GM12864 (cell line): ENCODE measurements at places on chromosomes 6 and 20.

- DNase-seq, result no peak
Measured at GRCh38 chr6:7932625-7933024, 22.0 kb upstream of the TXNDC5 start.

- DNase-seq, result peak; percentile 24
Measured at GRCh38 chr6:82381278-82381677, 17.7 kb downstream of the TPBG start.

- no peak for DNase-seq
Measured at GRCh38 chr20:58471193-58472164, 43.7 kb downstream of the APCDD1L start.

- DNase-seq, result no peak
Measured at GRCh38 chr6:343226-343935, 48.2 kb upstream of the IRF4 start.

GRCh38 chr6:138526822-138527235, 27.5 kb upstream of the NHSL1 start:
- no peak for DNase-seq

DNA sequence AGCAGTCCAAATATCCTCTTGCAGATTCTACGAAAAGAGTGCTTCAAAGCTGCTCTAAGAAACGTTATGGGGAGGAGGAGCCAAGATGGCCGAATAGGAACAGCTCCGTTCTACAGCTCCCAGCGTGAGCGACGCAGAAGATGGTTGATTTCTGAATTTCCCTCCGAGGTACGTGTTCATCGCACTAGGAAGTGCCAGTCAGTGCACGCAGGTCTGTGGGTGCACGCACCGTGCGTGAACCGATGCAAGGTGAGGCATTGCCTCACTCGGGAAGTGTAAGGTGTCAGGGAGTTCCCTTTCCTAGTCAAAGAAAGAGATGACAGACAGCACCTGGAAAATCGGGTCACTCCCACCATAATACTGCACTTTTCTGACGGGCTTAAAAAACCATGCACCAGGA, 272.1 kb upstream of the DEFB115 start:
- no peak for DNase-seq

DNA sequence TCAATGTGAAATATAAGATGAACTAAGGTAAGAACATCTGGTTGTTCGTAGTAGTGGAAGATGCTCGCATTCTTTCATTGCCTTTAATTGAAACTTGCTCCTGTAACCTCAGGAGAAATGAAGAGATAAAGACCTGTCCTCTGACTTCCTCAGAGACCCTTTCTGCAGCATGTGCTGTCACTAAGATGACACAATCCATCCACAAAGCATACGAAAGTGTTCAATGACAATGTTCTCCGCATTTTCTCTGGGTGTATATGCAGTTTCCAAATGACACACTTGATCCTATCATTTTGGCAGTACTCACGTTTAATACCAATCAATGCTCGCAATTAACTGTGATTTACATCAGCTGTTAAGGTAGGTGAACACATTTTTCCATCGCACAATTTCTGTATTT, 65.8 kb downstream of the PRL start:
- DNase-seq, result no peak

- no peak for DNase-seq
Measured at GRCh38 chr20:51624157-51624731, 81.7 kb upstream of the NFATC2 start.

DNA sequence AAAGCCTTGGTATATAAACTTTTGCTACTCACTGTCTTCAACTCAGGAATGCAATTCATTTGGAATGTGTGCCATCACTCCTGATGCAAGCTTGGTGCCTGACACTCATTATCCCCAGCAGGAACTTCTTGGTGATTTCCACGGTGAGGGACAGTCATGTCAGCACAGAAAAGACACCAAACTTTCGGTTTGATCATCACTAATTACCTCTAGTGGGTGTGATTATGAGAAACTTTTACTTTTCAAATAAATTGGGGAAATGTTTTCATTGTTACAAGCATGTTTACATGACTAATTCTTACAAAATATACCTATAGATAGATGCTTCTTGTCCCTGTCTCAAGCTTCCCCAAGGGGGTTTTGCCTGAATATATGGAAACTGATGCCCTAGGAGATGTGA, 40.9 kb downstream of the RPP40 start:
- no peak for DNase-seq

- no peak for DNase-seq
Measured at GRCh38 chr20:47038566-47039560, 144.2 kb downstream of the EYA2 start.

DNA sequence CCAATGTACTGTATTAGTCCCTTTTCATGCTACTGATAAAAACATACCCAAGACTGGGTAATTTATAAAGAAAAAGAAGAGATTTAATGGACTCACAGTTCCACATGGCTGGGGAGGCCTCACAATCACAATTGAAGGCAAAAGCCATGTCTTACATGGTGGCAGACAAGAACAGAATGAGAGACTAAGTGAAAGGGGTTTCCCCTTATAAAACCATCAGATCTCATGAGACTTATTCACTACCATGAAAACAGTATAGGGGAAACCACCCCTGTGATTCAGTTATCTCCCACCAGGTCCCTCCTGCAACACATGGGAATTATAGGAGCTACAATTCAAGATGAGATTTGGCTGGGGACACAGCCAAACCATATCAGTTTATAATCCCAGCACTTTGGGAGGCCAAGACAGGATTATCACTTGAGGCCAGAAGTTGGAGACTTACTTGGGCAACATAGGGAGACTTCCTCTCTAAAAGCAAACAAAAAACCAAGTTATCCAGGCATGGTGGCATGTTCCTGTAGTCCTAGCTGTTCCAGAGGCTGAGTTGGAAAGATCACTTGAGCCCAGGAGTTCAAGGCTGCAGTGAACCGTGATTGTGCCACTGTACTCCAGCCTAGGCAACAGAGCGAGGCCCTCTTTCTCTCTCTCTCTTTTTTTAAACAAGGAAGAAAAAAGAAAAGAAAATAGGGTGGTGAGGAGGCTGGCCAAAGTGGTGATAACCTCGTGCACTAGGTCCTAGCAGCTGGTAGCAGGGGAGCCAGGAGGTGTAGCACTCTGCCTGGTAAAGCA, 22.9 kb upstream of the DDR1 start:
- no peak for DNase-seq

GRCh38 chr6:106372838-106373501, 12.5 kb downstream of the CRYBG1 start:
- no peak for DNase-seq

DNA sequence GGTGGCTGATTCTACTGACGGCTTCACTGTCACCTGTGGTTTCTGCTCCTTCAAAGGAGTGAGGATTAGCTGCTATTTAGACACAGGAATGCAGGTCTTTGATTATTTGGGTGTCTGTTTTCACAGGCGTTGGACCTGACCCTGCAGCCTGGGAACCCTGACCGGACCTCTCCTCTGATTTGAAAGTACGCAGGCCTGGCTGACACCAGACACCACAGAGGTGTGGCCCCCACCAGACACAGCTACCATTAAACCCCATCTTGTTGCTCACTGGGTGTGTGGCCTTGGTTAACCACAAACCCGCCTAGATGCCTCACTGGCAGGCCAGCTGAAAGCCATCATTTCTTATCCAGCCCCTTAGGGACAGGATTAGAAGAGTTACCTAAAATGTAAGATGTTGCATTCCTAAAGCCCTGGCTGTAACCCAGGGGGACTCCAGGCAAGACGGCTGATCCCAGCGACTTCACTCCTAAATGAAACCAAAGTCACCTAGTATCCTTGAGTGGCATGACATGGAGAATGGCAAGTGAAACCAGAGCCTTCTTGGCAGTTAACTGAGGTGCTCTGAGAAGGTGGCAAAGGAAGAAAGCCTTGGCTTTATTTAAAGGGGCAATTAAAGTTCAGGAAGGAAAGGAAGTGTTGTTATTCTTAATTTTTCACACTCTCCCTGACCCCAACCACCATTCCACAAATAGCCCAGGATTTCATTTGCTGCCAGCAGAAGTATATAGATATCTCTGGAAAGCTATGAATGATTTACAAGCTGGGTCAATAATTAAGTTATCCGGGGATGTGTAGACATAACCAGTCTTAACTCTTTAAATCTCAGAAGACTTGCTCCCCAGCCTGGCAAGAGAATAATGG, 169.9 kb downstream of the QRSL1 start:
- no peak for DNase-seq

DNA sequence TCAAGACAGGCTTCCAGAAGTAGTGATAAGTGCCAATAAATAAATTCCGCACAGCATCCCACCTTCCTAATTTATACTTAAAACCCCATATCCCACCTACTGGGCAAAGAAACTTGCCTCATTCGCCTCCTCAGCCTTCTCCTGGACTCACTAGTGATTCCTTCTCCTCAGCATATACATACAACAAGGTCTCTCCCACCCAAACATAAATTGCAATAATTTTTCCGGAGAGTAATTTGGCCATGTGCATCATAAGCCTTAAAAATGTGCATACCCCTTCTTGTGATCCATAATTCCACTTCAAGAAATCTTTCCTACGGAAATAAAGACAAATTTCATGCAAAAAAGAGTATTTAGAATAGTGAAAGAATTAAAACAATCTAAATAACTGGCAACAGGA, 26.8 kb downstream of the RANBP9 start:
- DNase-seq, result no peak

DNA sequence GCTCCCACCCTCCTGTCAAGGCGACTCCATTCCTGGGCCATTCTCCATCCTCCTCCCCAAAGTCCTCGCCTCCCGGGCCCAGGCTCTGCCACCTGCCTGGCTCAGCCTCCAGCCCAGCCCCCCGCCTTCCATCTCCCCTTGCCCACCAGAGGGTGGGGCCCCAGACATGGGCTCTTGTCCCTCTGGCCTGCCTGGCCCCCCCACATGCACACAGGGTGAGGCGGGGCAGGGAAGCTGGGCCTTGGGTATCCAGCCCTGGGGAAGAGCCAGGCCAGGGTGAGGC, 95.2 kb downstream of the YTHDF1 start:
- DNase-seq, result no peak

DNA sequence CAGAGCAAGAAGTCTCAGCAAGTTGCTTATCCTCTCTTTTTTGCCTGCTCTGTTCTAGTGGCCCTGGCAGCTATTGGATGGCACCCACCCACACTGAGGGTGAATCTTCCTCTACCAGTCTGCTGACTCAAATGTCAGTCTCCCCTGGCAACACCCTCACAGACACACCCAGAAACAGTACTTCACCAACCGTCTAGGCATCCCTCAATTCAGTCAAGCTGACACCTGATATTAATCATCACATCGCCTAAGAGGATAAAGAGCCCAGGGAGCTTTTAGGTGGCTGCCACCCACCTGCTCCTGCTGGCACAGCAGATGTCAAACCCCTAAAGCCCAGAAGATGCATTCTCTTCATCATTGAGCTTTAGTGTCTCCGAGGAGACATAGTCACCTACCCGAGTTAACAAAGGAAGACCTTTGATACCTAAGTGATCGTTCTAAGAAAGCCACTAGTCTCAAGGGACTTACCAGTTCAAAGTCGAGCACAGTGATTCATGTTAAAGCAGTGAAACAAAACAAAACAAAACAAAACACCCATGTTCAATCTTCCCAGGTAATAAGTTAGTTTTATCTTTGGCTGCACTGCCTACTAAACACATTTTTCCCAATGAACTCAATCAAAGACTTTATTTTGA, 97.7 kb upstream of the KCNQ5 start:
- no peak for DNase-seq

GRCh38 chr6:73050706-73051105, 174.6 kb downstream of the KHDC1L start:
- no peak for DNase-seq

DNA sequence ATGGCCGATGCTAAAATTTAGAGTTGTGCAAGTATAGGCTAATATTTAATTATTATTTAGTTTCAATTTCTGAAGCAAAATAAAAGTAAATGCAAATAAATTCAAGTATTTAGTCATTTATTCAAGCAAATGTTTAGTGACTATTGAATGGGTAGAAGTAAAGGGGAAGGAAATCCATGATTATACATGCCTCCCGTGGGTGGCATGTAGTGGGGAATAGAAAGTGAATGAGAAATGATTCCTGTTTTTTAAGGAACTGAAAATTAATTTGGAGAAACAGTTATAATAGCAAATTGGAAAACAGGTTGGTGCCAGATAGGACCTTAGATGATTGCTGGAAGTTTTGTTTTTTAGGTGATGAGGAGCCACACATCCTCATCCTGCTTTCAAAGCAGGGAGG, 35.4 kb downstream of the FAM229B start:
- DNase-seq, result no peak

DNA sequence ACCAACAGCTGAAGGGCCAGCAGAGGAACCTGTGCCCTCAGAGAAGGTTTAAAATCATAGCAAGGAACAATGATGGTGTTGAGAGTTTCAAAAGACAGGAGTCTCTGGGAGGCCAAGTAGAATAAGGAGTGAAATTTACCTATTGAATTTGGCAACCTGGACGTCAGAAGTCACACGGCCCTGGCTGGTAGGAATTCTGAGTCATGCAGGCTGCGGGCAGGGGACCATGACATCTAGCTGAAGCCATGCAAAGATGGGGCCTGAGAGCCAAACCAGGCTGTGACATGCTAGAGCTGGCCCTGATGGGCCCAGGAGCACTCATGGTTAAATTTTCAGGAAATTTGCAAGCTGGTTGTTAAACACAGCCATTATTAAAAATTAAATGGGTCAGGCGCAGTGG, 64.0 kb upstream of the SNX9 start:
- DNase-seq, result no peak

GRCh38 chr6:166162599-166163342, 4.9 kb downstream of the TBXT start:
- no peak for DNase-seq

DNA sequence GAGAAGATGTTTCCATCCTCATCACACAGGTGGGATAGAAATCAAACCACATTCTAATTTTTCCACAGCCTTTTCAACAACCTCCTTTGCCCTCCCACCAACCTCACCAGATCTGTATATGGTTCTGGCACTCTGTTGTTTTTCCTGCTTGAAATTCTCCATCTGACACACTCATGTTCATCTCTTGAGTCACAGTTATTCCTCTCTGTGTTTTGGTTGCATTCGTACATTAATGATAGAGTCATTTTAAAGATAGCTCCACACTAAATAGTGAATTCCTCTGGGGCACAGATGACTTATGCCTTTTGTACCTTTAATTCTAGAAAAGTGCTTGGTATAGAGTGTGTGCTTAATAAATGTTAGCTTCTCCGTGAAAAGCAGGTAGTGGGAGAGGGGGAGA, 1.4 kb upstream of the GCLC start:
- no peak for DNase-seq

- DNase-seq, result no peak
Measured at GRCh38 chr6:3386374-3386857, 70.4 kb downstream of the SLC22A23 start.

DNA sequence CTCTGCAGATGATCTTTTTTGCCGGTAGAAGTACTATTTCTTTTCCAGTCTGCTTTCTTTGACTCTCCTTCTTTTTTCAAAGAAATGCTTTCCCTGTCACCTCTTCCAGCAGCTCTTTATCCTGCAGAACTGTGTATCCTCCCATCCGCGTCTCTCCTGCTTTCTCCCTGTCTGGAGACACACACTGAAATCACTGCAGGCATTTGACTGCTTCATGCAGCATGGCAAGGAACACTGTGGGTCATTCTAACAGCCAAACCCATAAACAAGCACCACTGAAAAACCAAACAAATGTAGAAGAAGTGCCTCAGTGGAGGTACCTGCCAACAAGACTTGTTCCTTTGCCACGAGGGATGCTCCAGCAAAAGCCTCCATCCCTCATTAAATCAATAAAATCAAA, 403.7 kb upstream of the CITED2 start:
- DNase-seq, result no peak

GRCh38 chr6:148358196-148358785, 15.7 kb downstream of the SASH1 start:
- no peak for DNase-seq

- DNase-seq, result no peak
Measured at GRCh38 chr6:43702534-43703440, 15.2 kb upstream of the MRPS18A start.
